ENCODE measurements at places on chromosomes 5 and 9.

GRCh38 chr9:124295159-124295794, 37.5 kb downstream of the NEK6 start:
- no peaks in the 10 kb centered on the region for H3K36me3 ChIP-seq
- peak; percentile 53 for DNase-seq
- H3K4me1 ChIP-seq, result peaks cover 97% of the 10 kb centered on the region

- no peaks in the 10 kb centered on the region for H3K4me1 ChIP-seq
- no peaks in the 10 kb centered on the region for H3K36me3 ChIP-seq
- H3K27ac ChIP-seq, result no peak overlapping the region
- no peak for DNase-seq
- no peaks in the 10 kb centered on the region for H3K27me3 ChIP-seq
- H3K4me3 ChIP-seq, result no peak overlapping the region
Measured at GRCh38 chr5:51881901-51882300, 498.7 kb downstream of the ISL1 start.

DNA sequence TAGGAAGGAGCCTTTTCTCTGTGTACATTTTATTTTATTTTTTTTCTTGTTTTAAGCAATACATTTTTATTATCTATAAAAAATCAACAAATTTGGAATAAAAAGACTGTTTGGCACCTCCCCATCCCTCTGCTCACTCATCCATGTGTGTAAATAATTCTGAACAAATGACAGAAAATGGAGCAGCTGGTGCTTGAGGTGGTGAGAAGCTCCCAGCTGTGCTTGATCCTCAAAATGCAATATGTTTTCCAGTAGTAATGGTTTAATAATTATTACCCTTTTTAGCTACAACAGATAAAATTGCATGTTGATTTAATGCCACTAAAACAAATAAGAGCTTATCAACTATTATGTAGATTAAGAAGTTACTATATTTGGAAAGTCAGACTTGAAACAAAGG, 132.5 kb downstream of the CDH18 start:
- no peak overlapping the region for H3K27ac ChIP-seq
- H3K4me3 ChIP-seq, result no peak overlapping the region
- H3K27me3 ChIP-seq, result no peaks in the 10 kb centered on the region
- no peaks in the 10 kb centered on the region for H3K36me3 ChIP-seq
- H3K4me1 ChIP-seq, result peaks cover 16% of the 10 kb centered on the region
- DNase-seq, result no peak

DNA sequence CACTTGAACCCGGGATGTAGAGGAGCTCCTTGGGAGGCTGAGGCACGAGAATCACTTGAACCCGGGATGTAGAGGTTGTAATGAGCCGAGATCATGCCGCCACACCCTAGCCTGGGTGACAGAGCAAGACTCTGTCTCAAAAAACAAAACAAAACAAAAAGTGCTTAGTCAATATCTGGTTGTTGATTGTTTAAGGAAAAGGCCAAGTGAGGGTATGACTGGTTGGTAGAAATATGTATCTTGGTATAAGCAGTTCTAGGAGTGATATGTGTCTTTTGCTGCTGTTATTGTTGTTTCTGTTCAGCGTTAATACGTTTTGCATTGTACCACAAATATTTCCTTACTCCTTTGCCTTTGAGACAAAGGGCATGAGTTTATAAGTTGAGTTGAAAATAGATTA, 210.7 kb upstream of the DMRT1 start:
- peaks cover 8% of the 10 kb centered on the region for H3K4me1 ChIP-seq
- H3K36me3 ChIP-seq, result no peaks in the 10 kb centered on the region
- no peak for DNase-seq
- no peaks in the 10 kb centered on the region for H3K27me3 ChIP-seq
- no peak overlapping the region for H3K4me3 ChIP-seq

- peaks cover 10% of the 10 kb centered on the region for H3K4me1 ChIP-seq
- H3K36me3 ChIP-seq, result no peaks in the 10 kb centered on the region
- no peak overlapping the region for H3K27ac ChIP-seq
- H3K4me3 ChIP-seq, result no peak overlapping the region
- H3K27me3 ChIP-seq, result peaks cover 93% of the 10 kb centered on the region
Measured at GRCh38 chr5:171314728-171315385, 5.8 kb downstream of the TLX3 start.

DNA sequence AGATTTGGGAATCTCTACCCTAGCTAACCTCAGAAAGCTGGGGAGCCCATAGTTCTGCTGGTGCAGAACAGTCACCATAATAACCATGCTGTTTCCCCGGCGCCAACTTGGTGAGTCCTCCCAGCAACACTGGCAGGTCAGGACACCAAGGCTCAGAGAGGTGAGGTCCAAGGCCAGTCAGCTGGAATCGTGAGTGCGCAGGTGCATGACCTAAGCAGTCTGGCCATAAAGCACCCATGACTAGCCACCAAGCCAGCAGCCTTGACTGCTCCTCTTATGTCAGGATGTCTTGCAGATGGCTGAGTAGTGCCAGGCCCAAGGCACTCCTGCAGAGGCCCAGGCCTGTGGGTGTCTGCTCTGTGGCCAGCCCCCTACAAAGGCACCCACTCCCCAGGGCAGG, 2.6 kb downstream of the RNF44 start:
- no peak overlapping the region for H3K4me3 ChIP-seq
- H3K36me3 ChIP-seq, result no peaks in the 10 kb centered on the region
- no peaks in the 10 kb centered on the region for H3K27me3 ChIP-seq

GRCh38 chr9:6959270-6960000, 201.7 kb downstream of the KDM4C start:
- H3K27ac ChIP-seq, result no peak overlapping the region
- peaks cover 11% of the 10 kb centered on the region for H3K4me1 ChIP-seq
- no peak for DNase-seq
- no peaks in the 10 kb centered on the region for H3K27me3 ChIP-seq

- H3K4me1 ChIP-seq, result no peaks in the 10 kb centered on the region
- no peak for DNase-seq
Measured at GRCh38 chr5:83011985-83012384, 65.2 kb downstream of the TMEM167A start.

DNA sequence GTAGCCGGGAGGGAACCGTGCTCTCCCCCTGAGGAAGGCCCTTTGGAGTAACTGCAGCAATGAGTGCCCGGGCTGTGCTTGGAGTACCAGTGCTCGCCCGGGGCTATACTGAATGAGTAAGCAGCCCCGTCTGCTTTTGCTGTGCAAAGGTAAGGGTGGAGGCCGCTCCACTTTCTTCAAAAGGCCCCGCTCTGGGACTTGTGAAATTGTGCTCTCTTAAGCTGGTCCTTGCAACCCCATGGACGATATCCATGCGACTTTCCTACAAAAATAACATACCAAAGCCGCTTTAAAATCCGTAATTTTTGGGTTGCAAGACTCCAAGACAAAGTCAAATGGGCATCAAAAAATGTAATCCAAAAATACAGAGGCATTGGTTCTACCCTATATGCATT, 578 bp upstream of the TNFAIP8 start:
- no peaks in the 10 kb centered on the region for H3K27me3 ChIP-seq
- peaks cover 12% of the 10 kb centered on the region for H3K4me1 ChIP-seq
- H3K27ac ChIP-seq, result no peak overlapping the region
- no peaks in the 10 kb centered on the region for H3K36me3 ChIP-seq
- DNase-seq, result no peak
- peak overlapping the region; percentile 75 for H3K4me3 ChIP-seq

DNA sequence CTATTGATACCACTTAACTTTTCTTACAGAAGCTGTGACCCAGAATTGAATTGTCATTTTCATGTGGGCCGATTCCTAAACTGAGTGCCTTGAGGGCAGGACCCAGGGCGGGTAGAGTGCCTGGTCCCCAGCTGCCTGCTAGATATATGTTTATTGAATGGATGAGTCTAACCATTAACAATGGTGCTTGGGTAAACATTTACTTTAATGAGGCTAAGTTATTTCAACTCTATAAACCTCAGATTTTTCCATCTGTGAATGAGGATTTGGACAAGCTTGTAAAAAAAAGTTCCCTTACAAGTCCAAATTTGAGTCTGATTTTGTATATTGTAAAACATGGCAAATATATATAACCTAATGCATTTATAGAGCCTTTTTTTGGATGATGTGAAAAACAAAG, 181.8 kb upstream of the ELL2 start:
- no peaks in the 10 kb centered on the region for H3K27me3 ChIP-seq
- no peak for DNase-seq
- no peaks in the 10 kb centered on the region for H3K4me1 ChIP-seq
- H3K4me3 ChIP-seq, result no peak overlapping the region
- H3K27ac ChIP-seq, result no peak overlapping the region
- H3K36me3 ChIP-seq, result no peaks in the 10 kb centered on the region

GRCh38 chr9:98491231-98491651, 217.5 kb downstream of the GABBR2 start:
- no peaks in the 10 kb centered on the region for H3K36me3 ChIP-seq
- peaks cover 29% of the 10 kb centered on the region for H3K4me1 ChIP-seq
- no peak for DNase-seq
- no peak overlapping the region for H3K27ac ChIP-seq
- no peak overlapping the region for H3K4me3 ChIP-seq

GRCh38 chr9:24738421-24738961, 192.8 kb upstream of the IZUMO3 start:
- no peaks in the 10 kb centered on the region for H3K36me3 ChIP-seq
- no peaks in the 10 kb centered on the region for H3K27me3 ChIP-seq
- DNase-seq, result no peak
- H3K27ac ChIP-seq, result no peak overlapping the region

GRCh38 chr5:523441-524222, 617 bp downstream of the SLC9A3 start:
- H3K27me3 ChIP-seq, result peaks cover 56% of the 10 kb centered on the region
- peaks cover 2% of the 10 kb centered on the region for H3K4me1 ChIP-seq
- H3K36me3 ChIP-seq, result no peaks in the 10 kb centered on the region
- DNase-seq, result no peak
- H3K4me3 ChIP-seq, result no peak overlapping the region

GRCh38 chr5:151737431-151737830, 21.0 kb downstream of the ATOX1 start:
- no peak overlapping the region for H3K4me3 ChIP-seq
- H3K4me1 ChIP-seq, result peaks cover 40% of the 10 kb centered on the region
- DNase-seq, result no peak
- H3K27me3 ChIP-seq, result no peaks in the 10 kb centered on the region
- H3K36me3 ChIP-seq, result no peaks in the 10 kb centered on the region

All from astrocyte (in vitro differentiated cells and primary cell).